ENCODE measurements at places on chromosomes 3 and 15. TPM values are rescaled to one million over a fixed set of nuclear protein-coding genes. Genes with fewer than 3 reads are reported as not detected.

The RBM5 gene
- total RNA-seq = 270 TPM

DNA sequence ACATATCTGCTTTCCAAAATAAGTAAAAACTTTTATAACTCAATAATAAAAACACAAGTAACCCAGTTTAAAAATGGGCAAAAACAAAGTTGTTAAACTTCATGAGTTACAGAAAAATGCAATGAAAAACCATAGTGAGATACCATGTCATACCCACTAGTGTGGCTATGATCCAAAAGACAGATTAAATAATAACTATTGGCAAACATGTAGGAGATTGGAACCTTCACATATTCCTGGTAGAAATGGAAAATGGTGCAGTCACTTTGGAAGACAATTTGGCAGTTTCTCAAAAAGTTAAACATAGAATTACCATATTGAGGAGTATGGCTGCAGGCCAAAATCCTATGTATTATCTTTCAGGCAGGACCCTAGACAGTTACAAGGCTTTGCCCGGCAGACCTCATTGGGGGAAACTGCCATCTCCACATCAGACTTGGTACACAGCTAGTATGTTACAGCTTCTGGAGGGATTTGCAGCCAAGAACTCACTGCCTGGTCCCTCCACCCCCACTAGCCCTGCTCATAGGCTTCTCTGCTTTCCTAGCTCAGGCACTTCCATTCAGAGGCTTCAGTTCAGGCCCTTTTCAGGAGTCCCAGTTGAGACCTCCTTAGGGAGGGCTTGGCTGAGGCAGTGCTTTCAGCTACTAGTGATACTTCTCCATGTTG is 147.8 kb downstream of the NEK10 start:
- DNase-seq = no peak
- H3K36me3 ChIP-seq = no peaks in the 10 kb centered on the region
- no peak overlapping the region for H3K27ac ChIP-seq
- H3K4me1 ChIP-seq = no peaks in the 10 kb centered on the region

DNA sequence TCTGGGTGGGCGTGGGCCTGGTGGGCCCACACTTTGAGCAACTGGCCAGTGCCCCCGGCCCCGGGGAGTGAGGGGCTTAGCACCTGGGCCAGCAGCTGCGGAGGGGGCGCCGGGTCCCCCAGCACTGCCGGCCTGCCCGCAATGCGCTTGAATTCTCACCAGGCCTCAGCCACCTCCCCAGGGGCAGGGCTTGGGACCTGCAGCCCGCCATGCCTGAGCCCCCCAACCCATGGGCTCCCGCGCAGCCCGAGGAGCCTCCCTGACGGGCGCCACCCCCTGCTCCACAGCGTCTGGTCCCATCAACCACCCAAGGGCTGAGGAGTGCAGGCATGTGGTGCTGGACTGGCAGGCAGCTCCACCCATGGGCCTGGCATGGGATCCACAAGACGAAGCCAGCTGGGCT is 484.3 kb downstream of the UNC13C start:
- no peak overlapping the region for H3K4me3 ChIP-seq
- H3K27ac ChIP-seq = no peak overlapping the region
- H3K36me3 ChIP-seq = peaks cover 16% of the 10 kb centered on the region
- no peak for DNase-seq

DNA sequence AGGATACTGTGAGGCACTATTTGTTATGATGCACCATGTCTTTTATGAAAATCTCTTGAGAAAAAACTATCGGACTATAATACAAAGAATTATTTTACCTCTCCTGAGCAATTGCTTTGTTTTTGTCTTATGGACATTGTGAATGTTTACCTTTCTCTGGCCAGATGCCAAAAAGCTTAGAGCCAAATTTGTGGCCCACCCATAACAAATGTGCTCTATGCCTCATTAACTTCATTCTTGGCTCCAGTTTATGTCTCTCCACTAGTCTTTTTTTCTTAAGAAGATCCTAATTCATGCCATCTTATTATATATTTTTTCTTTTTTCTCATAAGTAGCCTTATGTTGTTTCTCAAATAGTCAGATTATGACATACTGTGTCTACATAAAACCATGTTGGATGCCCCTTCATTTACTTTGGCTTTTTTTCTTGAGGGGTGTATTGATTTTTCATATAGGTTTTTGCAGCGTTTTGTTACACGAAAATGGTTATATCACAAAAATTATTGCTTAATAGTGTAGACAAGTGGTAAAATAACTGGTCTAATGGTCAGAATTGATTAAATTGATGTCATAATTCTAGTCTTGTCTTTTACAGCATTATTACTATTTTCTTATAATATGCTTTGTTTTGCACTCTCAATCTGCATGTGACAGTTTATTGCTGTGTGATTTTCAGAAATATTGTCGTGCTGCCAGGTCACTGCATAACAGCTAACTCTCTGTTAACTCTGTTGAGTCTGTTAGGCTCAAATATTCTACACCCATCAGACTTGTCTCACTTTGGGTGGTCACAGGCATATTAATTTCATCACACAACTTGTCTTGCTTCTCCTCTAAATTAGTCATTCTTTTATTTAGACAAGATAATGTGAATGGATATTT is 18.2 kb downstream of the SENP8 start:
- H3K27me3 ChIP-seq = no peaks in the 10 kb centered on the region
- H3K4me3 ChIP-seq = no peak overlapping the region
- no peak overlapping the region for H3K27ac ChIP-seq

The POLQ gene
- 49.6 TPM for total RNA-seq

- H3K27ac ChIP-seq = peak overlapping the region; percentile 69
- peaks cover 15% of the 10 kb centered on the region for H3K27me3 ChIP-seq
- peaks cover 26% of the 10 kb centered on the region for H3K4me1 ChIP-seq
Measured at GRCh38 chr3:169813278-169813677, 574 bp upstream of the LRRC34 start.

- H3K27ac ChIP-seq = peak overlapping the region; percentile 0
- H3K36me3 ChIP-seq = peaks cover 6% of the 10 kb centered on the region
- H3K27me3 ChIP-seq = no peaks in the 10 kb centered on the region
- no peak for DNase-seq
Measured at GRCh38 chr15:84752700-84753099, 4.3 kb downstream of the ZNF592 start.

DNA sequence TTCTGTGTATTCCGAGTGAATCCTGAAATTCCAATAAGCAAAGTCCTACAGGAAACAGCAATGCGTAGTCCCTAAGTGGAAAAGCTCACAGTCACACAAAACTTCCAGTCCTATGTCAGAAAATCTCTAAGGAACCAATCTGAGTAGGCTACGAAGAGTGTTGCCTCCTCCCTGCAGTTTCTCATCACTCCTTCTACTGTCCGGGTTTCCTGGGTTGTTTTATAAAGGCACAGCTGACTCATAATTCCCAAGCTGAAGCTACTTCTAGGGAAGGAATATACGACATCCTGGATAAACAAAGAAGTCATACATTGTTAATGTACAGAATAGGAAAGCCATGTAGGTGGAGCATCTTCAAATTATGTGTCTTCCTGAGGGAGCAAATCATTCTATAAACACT is 65.7 kb upstream of the RGMA start:
- H3K4me3 ChIP-seq = no peak overlapping the region
- peaks cover 28% of the 10 kb centered on the region for H3K4me1 ChIP-seq
- H3K36me3 ChIP-seq = no peaks in the 10 kb centered on the region
- peaks cover 18% of the 10 kb centered on the region for H3K27me3 ChIP-seq

The CHAC1 gene
- 13.1 TPM for total RNA-seq

DNA sequence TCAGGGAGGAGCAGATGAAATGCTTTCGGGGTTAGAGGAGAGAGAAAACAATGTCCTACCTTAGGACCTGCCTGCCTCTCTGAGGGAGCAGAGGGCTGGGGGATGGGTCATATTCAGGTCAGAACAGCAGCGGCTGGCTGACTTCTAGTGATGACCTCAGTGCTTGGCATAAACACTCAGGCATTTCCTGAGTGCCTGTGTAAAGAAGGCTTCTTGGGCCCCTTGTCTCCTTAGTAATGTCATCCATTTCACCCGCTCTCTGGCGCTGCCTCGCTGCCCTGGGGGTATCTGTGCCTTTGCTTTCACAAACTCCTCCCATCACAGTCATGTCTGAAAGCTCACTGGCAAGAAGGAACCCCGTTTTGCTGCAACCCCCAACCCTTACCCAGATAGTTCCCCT is 82.9 kb upstream of the GSK3B start:
- H3K4me3 ChIP-seq = no peak overlapping the region
- no peak for DNase-seq
- H3K36me3 ChIP-seq = no peaks in the 10 kb centered on the region
- H3K27me3 ChIP-seq = peaks cover 11% of the 10 kb centered on the region
- H3K4me1 ChIP-seq = no peaks in the 10 kb centered on the region
- no peak overlapping the region for H3K27ac ChIP-seq
